Psoas muscle (tissue), 8 donors: ENCODE measurements at places on chromosomes 11 and 22. TPM values are rescaled to one million over a fixed set of nuclear protein-coding genes. Genes with fewer than 3 reads are reported as not detected.

DNA sequence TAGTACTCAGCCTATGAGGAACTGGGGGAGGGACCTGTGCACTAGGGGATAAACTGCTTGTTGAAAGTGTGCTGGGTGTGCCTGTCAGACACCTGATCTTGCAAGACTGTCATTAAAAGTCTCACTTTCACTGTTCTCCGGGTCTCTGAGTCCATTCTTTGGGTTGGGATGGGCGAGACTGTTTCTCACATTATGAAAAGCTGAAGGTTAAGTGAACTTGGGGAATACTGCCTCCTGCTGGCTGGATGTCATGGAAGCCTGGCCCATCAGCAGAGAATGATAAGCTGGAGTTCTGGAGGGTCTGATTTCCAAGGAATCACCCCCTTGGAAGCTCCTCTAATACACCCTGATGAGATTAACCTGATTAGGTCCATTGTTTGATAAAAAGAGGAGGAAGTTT is 9.0 kb upstream of the VPREB1 start:
- DNase-seq: no peak
- no peaks in the 10 kb centered on the region for H3K36me3 ChIP-seq
- no peak overlapping the region for H3K4me3 ChIP-seq
- H3K27ac ChIP-seq: no peak overlapping the region
- H3K27me3 ChIP-seq: no peaks in the 10 kb centered on the region
- H3K4me1 ChIP-seq: no peaks in the 10 kb centered on the region

GRCh38 chr11:86569109-86569508 is 103.3 kb downstream of the ME3 start:
- no peaks in the 10 kb centered on the region for H3K36me3 ChIP-seq
- no peak overlapping the region for H3K4me3 ChIP-seq
- no peaks in the 10 kb centered on the region for H3K27me3 ChIP-seq
- no peaks in the 10 kb centered on the region for H3K4me1 ChIP-seq
- DNase-seq: no peak

- H3K36me3 ChIP-seq: no peaks in the 10 kb centered on the region
- H3K27me3 ChIP-seq: no peaks in the 10 kb centered on the region
- no peak overlapping the region for H3K4me3 ChIP-seq
- no peaks in the 10 kb centered on the region for H3K4me1 ChIP-seq
- no peak overlapping the region for H3K27ac ChIP-seq
These were observed 39.7 kb upstream of the CCND1 start for GRCh38 chr11:69601011-69601975.

DNA sequence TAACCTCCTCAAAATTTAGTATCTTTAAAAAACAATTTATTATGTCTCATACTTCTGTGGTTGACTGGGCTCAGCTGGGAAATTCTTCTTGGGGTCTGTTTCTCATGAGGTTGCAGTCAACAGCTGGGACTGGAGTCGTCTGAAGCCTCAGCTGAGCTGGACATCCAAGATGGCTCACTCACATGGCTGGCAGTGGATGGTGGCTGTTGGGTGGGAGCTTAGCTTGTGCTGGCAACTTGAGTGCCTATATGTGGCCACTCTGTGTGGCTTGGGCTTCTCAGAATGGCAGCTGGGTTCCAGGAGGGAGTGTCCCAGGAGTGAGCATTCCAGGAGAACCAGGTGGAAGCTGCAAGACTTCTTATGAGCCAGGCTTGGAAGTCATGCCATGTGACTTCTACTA is 13.2 kb downstream of the THY1 start:
- no peak overlapping the region for H3K27ac ChIP-seq
- no peak overlapping the region for H3K4me3 ChIP-seq
- DNase-seq: no peak
- no peaks in the 10 kb centered on the region for H3K36me3 ChIP-seq
- H3K27me3 ChIP-seq: no peaks in the 10 kb centered on the region
- no peaks in the 10 kb centered on the region for H3K4me1 ChIP-seq

GRCh38 chr22:17250380-17251082 is 31.3 kb upstream of the ADA2 start:
- no peaks in the 10 kb centered on the region for H3K4me1 ChIP-seq
- DNase-seq: no peak
- no peak overlapping the region for H3K27ac ChIP-seq

DNA sequence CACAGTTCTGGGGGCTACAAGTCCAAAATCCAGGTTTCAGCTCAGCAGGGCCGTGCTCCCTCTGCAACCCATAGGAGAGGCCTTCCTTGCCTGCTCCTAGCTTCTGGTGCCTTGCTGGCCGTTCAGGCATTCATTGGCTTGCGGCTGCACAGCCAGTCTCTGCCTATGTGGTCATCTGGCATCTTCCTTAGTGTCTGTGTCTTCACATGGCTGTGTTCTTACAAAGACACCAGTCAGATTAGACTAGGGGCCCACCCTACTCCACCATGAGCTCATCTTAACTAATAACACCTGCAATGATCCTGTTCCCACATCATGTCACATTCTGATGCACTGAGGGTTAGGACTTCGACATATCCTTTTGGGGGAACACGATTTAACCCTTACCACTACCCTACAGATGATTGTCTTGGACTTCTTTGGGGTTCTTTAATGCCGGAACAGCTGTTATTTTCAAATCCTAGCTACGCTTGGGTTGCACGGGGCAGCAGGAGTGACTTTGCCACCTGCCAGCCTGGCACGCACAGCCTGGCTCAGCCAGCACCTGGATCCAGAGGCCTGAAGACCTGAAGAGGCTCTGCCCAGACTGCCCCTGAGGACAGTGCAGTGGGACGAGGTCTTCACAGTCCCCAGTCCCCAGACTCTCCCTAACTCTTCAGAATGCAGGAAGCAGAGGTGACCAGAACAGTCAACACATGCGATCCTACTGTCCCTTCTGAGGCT is 7.7 kb upstream of the NEAT1 start:
- H3K27me3 ChIP-seq: no peaks in the 10 kb centered on the region
- H3K4me3 ChIP-seq: peak overlapping the region; percentile 86

DNA sequence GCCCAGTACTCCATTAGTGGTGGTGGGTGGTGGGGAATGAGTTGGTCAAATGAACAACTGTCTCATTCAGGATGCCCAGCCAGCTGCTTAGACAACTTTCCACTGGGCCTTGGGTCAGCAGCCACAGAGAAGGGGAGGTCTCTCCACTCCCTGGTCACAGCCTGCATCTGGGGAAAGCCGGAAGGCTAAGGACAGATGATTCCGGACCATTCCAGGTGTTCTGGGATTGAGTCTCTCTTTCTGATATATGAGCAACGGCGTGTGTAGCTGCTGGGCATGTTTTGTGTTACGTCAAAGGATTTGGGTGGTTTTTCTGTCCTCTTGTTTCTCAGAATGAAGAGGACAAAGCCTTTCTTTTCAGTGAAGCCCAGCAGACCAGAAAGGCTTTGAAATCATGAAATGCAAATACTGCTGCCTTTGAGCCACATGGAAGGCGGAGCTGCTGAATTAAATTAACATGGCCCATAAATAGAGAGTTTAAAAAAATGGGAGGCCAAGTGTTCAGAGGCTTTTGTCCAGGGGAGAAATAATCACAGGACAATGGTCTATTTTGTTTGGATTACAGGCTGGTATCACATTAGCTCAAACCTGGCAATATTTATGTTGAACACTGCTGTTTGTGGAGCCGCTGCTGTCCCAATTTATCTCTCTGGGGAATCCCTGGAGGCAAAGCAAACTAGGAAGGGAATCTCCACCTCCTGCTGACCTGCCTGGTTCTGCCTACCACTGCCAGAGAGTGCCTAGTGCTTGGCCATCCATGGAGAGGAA is 234.4 kb upstream of the E2F8 start:
- no peaks in the 10 kb centered on the region for H3K4me1 ChIP-seq
- H3K4me3 ChIP-seq: no peak overlapping the region
- H3K27me3 ChIP-seq: no peaks in the 10 kb centered on the region

GRCh38 chr22:36541831-36542411 is 13.0 kb upstream of the EIF3D start:
- H3K4me3 ChIP-seq: no peak overlapping the region
- no peaks in the 10 kb centered on the region for H3K36me3 ChIP-seq
- no peak for DNase-seq
- no peaks in the 10 kb centered on the region for H3K27me3 ChIP-seq

- DNase-seq: no peak
- no peak overlapping the region for H3K27ac ChIP-seq
- H3K4me1 ChIP-seq: no peaks in the 10 kb centered on the region
- H3K4me3 ChIP-seq: no peak overlapping the region
- H3K36me3 ChIP-seq: no peaks in the 10 kb centered on the region
These were observed 83.1 kb downstream of the SHANK2 start for GRCh38 chr11:71169313-71169712.

DNA sequence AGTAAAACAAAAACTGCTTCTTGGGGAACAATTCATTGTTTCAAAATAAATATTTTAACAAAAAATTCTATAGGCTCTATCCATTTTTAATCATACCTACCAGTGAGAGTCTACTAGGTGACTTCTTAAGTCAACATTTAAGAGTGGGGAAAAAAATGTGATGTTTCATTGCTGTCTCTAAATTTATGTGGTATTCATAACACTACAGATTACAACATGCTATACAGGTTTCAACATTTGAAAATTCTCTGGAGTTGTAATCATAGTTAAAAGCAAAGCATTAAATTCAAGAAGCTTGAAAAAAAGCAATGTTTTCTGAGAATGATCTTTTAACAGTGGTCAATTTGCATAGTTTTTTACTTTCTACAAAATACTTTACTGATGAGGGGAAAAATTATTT is 18.3 kb downstream of the SBF2 start:
- DNase-seq: no peak
- no peak overlapping the region for H3K27ac ChIP-seq
- peaks cover 11% of the 10 kb centered on the region for H3K4me1 ChIP-seq
- H3K27me3 ChIP-seq: no peaks in the 10 kb centered on the region
- H3K36me3 ChIP-seq: no peaks in the 10 kb centered on the region
- H3K4me3 ChIP-seq: no peak overlapping the region

DNA sequence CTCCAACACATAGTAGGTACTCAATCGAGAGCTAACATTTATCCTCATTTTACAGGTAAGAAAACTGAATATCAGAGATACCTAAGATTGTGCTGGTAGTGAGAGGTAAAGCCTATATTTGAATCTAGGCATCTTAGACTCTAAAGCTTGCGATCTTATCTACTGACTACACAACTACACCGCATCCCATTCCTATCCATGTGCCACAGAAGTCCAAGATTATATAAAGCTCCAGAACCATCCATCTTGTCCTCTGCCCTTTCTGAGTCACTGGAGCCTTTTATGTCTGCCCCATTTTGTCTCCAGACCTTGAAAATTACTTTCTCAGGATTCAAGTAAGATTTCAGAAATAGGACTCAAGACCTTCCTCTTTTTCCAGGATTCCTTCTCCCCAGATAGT is 84.4 kb downstream of the OR5AK2 start:
- no peaks in the 10 kb centered on the region for H3K4me1 ChIP-seq
- H3K36me3 ChIP-seq: no peaks in the 10 kb centered on the region
- no peak overlapping the region for H3K27ac ChIP-seq
- H3K4me3 ChIP-seq: no peak overlapping the region
- DNase-seq: no peak

- H3K4me1 ChIP-seq: no peaks in the 10 kb centered on the region
- H3K27ac ChIP-seq: no peak overlapping the region
- H3K27me3 ChIP-seq: no peaks in the 10 kb centered on the region
- no peak for DNase-seq
- H3K36me3 ChIP-seq: no peaks in the 10 kb centered on the region
These were observed 655.5 kb downstream of the CNTN5 start for GRCh38 chr11:99676292-99676691.

DNA sequence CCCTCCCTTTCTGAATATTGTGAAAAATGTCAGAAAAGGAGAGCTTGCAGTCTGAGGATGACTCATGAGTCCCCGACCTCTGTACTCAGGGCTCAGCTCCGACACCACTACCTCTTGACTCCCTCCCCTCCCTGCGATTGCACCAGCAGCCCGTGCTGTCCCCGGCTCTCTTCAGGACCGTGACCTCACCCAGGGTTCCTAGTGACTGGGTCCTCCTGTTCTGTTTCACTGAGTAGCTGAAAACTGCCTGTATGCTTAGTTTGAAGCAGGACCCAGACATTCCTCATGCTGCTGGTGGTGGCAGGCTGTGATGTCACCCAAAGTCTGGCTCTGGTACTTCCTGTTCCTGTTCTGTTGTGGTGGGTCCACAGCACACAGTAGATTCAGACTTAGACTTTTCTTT is 11.7 kb downstream of the PHRF1 start:
- no peaks in the 10 kb centered on the region for H3K27me3 ChIP-seq
- H3K4me1 ChIP-seq: no peaks in the 10 kb centered on the region
- H3K27ac ChIP-seq: no peak overlapping the region

DNA sequence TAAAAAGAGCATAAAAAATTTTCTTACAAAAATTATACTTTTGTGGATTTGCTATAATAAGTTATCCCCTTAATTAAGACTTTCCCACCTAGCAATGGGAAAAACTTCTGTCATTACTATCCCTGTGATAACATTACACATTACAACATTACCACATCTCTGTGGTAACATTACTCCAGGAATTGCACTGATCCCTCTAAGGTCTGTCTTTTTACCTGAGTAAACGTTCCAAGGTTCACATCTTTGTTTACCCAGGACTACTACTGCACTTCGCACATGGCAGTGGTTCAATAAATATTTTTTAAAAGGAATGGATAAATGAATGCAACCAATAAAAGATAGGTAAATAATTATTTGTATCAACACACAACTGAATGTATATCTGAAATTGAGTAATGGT is 92.4 kb upstream of the NOX4 start:
- H3K4me1 ChIP-seq: no peaks in the 10 kb centered on the region
- H3K36me3 ChIP-seq: no peaks in the 10 kb centered on the region
- H3K27ac ChIP-seq: no peak overlapping the region
- H3K4me3 ChIP-seq: no peak overlapping the region

DNA sequence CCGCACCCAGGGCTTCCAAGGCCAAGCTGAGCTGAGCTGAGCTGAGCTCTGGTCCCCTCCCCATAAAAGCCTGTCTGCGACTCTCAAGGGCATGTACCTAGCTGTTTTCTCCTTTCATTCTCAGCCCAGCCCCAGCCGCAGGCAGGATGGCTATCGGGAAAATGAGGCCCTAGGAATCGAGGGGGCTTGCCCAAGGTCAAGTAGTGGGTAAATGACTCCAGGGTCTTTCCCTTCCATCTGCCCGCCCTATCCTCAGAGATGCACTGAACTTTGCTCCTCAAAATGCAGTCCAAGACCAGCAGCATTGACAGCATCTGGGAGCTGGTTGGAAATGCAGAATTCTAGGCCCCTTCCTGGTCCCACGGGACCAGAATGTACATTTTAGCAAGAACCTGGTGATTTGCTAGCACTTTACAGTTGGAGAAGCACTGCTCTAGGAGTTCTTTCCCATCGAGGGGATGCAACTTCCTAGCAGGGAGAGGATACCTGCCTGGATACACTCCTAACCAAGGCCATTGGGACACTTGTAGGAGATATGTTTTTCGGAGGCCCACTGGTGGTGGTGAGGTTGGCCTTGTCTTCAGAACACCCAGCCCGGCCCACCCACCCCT is 43.2 kb upstream of the ACCSL start:
- H3K27ac ChIP-seq: no peak overlapping the region
- H3K4me3 ChIP-seq: no peak overlapping the region
- no peak for DNase-seq
- no peaks in the 10 kb centered on the region for H3K36me3 ChIP-seq
- no peaks in the 10 kb centered on the region for H3K4me1 ChIP-seq

GRCh38 chr11:24636291-24636629 is 139.4 kb downstream of the LUZP2 start:
- no peak overlapping the region for H3K4me3 ChIP-seq
- no peak overlapping the region for H3K27ac ChIP-seq
- H3K36me3 ChIP-seq: no peaks in the 10 kb centered on the region
- no peaks in the 10 kb centered on the region for H3K27me3 ChIP-seq

GRCh38 chr22:31942091-31942490 is 2.2 kb upstream of the YWHAH start:
- no peak for DNase-seq
- no peak overlapping the region for H3K4me3 ChIP-seq
- no peaks in the 10 kb centered on the region for H3K27me3 ChIP-seq
- peaks cover 18% of the 10 kb centered on the region for H3K4me1 ChIP-seq

DRD4 gene
- 0.55 TPM for total RNA-seq

RAG2 gene
- not detected for total RNA-seq

GPHA2 gene
- not detected for total RNA-seq

TMPRSS13 gene
- not detected for total RNA-seq
